COR-L47 (cell line): ENCODE measurements at places on chromosomes 1 and 21.
A peak's percentile ranks its signal among the peaks of the same experiment; 100 is the strongest.

GRCh38 chr1:88890791-88891317, 513 bp downstream of the GTF2B start:
- DNase-seq: no peak

DNA sequence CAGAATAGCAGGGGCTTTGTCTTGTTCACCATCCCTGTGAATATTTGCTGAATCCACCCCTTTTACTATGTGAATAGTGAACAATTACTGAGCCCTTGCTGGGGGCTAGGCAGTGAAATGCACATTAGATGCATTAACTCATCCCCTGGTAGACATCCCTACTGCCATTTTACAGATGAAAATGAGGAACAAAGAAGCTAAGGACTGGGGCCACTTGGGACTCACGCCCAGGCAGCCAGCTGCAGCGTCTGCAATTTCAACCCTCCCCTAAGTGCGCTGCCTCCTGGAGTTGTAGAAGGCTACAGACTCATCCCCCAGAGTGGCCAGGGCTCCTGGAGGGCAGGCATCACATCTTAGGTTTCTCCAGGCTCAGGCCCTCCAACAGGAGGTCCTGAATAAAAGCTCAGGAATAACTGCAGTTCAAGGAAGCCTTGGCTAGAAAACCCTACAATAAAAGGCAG, 31.6 kb downstream of the CAPZB start:
- no peak for DNase-seq

DNA sequence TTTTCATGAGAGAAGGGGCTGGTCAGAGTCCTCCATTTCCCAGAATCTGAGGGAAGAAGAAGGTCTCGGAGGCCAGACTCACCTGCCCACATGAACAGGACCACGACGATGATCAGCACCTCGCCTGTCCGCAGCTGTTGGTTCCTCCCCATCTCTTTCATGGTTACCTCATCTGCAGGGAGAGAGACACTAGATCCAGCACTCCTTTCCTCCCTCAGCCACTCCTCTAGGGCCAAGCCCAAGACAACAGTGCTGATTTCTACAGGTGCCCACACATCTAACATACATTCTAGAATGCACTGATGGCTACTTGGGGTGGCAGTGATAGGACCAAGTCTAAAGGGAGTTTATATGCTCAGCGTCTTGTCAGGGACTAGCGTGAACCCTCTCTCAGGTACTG, 3.0 kb downstream of the FNDC5 start:
- no peak for DNase-seq

DNA sequence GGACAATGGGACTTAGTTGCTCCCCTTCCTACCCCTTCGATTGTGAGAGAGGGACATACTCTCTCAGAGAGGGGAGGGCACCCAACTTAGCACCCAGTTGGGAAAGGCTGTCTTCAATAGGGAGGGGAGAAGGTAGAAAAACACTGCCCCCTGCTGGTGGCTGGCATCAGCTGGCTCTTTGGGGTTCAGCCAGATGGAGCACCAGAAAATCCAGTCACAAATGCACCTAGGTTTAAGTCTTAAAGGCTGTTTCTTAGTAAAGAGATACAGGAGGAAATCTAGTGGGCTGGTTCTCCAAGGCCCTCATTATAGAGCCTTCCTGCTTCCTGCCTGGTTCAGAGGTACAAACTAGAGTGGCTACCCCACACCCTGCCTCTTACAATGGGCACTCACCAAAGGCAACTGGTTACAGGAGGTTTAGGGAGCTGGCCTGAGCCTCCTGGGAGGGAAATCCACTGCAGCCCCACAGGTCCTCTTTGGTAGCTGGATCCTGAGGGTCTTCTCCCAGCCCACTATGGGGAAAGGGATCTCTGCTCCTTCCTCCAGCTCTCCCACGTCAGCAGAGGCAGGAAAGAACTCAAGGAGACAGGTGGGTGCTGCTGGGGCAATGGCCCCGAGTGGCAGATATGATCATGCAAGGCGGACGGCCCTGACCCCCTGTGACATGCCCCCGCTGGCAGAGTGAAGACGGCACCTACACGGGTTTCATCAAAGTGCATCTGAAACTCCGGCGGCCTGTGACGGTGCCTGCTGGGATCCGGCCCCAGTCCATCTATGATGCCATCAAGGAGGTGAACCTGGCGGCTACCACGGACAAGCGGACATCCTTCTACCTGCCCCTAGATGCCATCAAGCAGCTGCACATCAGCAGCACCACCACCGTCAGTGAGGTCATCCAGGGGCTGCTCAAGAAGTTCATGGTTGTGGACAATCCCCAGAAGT, 28.3 kb downstream of the EIF2D start:
- DNase-seq: peak; percentile 53

DNA sequence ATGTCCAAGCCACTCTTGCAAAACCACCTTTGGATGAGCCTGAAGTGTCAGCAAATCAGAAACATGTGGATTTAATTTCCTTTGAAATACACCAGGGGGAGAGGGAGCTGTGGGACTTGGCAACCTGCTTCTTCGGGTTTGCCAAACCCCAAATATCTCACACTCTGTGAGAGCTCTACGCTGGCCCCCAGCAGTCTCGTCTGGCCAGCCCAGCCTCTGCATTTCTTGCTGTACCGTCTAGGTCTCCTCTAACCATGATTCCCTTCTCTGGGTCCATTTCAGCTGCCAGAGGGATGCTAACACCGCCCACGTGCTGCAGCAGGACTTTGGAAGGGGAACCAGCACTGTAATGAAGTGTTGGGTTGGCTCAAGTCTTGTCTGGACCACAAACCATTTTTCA, 114.6 kb downstream of the MRPS6 start:
- DNase-seq: no peak

- no peak for DNase-seq
Measured at GRCh38 chr1:230127105-230128054, 60.3 kb downstream of the GALNT2 start.

- DNase-seq: no peak
Measured at GRCh38 chr21:42414066-42414465, 10.4 kb downstream of the UBASH3A start.

- DNase-seq: no peak
Measured at GRCh38 chr1:116951200-116951935, 41.7 kb downstream of the PTGFRN start.

GRCh38 chr1:92705446-92705845, 79.5 kb downstream of the EVI5 start:
- DNase-seq: no peak

DNA sequence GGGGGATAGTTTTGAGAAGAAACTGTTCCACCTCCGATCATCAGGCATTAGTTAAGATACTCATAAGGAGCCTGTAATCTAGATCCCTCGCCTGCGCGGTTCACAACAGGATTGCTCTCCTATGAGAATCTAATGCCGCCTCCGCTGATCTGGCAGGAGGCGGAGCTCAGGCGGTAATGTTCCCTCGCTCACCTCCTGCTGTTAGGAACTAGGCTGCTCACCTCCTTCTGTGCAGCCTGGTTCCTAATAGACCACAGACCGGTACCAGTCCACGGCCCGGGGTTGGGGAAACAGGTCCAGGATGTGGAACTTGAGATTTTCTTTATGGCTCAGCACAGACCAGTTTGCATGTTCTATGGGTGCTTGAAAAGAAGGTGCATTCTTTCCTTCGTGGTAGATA, 27.2 kb upstream of the FAM3B start:
- no peak for DNase-seq

- DNase-seq: no peak
Measured at GRCh38 chr1:226967665-226968064, 27.6 kb downstream of the COQ8A start.

GRCh38 chr1:109616391-109616790, 3.0 kb downstream of the GNAT2 start:
- no peak for DNase-seq

- no peak for DNase-seq
Measured at GRCh38 chr21:44920694-44921604, at the start of gene ITGB2. Gene ITGB2, minus strand, starts transcription at chr21:44920899. Its CDS starts 10,117 bp downstream, at chr21:44910782.

DNA sequence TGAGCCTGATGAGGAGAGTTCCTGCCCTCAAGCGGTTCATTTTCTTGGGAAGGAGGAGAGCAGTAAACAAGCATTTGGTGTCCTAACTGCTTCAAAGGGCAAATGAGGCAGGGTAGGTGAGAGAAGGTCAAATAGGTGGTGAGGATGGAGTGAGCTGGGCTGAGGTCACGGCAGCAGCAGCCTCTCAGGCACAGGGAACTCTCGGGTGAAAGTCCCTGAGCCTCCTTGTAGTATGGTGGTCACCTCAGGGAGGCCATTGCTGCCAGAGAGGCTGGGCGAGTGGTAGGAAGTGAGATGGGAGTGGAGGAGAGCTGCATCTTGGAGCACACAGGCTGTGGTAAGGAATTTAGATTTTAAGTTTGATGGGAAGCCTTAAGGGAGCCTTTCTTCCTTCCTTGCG, 4.0 kb downstream of the ADARB1 start:
- no peak for DNase-seq

DNA sequence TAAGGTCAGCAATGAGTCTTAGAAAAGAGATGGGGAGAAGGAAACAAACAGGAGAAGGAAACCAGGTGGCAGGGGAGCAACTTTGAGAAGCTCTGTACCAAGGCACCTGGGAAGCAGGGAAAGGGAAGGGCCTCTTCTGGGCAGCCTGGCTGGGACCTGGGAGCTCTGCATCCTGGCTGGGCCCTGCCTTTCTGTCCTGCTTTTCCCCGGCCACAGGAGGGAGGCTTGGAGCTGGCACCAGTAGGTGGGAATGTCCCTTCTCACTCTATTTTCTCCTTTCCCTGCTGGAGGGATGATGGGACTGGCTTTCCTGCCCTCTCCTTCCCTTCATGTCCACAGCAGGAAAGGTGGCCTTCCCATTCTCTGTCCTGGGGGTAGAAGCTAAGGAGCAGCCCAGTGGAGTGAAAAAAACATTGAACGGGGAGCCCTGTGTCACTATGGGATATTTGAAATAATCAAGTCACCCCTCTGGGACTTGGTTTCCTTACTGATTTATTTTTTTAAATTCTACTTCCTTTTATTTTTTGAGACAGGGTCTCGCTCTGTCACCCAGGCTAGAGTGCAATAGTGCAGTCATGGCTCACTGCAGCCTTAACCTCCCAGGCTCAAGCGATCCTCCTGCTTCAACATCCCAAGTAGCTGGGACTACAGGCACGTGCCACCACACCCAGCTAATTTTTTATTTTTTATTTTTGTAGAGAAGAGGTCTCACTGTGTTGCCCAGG, 5.1 kb upstream of the NES start:
- no peak for DNase-seq

DNA sequence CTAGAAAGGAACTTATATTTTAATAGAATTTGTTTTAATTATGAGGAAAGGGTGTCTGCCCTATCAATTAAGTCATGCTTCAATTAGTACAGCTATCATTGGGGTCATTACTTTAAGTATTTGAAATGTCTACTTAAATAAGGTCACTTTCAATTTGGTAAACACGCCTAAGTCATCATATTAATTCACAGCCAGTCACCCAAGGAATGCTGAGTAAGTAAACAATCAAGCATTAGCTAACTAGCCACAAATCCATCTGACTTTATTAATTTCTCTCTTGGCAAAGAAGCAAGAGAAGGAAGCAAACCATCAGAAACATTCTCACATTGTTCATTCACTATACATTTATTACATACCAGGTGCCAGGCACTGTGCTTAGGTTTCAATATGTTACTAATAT, 1.2 kb upstream of the LRRC52 start:
- no peak for DNase-seq

- peak; percentile 77 for DNase-seq
Measured at GRCh38 chr1:168386949-168387586, 106.4 kb downstream of the TBX19 start.

GRCh38 chr1:159802111-159802510, at the start of gene FCRL6:
Gene FCRL6, plus strand, starts transcription at chr1:159802360. Its CDS starts 65 bp downstream, at chr1:159802425.
- DNase-seq: no peak

- no peak for DNase-seq
Measured at GRCh38 chr21:31416465-31416864, 72.4 kb upstream of the TIAM1 start.

DNA sequence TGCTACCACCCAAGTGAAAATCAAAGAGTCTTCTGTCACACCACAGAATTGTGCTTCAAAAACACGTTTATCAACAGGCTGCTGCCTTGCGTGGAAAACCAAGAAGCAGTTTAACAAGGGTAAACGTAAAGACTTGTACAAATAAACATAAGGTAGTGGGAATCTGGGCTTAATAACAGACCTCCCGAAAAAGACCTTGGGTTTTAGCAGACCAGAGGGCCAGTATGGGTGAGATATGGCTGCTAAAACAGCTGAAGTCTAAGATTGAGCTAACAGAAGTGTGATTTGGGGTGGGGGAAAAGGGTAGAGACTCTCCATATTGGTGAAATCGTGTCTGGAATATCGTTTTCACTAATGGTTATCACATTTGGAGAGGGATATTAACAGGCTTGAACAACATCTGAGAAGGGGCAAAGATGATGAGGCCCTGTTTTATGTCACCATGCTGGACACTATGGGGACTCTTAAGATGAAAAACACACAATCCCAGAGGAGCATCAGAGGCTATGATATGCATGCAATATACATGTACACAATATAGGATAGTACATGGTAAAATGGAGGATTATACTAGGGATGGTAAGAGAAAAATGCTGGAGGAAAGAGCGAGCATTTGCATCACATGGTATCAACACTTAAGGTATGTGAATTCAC, 1.4 kb downstream of the MOV10 start:
- no peak for DNase-seq
